ENCODE measurements at places on chromosomes 2 and 18.
A peak's percentile ranks its signal among the peaks of the same experiment; 100 is the strongest.

- DNase-seq = peak; percentile 15
Observed at GRCh38 chr2:142131010-142131669, at the start of gene LRP1B. Gene LRP1B, minus strand, starts transcription at chr2:142131016. Its CDS starts 287 bp downstream, at chr2:142130729.

- DNase-seq = no peak
Observed at GRCh38 chr18:54973046-54973445, 13.8 kb upstream of the CCDC68 start.

DNA sequence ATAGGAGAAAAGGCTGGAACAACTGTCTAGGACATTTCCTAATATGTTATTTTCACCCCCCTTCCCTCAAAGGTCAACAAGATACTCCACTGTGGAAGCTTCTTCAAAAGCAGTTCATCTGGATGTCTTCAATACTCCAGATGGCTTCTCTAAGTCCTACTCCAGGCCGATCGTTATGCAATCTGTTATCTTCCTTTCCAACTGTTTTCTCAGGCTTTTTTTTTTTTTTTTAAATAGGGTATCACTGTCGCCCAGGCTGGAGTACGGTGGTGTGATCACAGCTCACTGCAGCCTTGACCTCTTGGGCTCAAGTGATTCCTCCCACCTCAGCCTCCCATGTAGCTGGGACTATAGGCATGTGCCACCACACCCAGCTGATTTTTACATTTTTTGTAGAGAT is 26.3 kb downstream of the ATP8B1 start:
- peak; percentile 85 for DNase-seq

DNA sequence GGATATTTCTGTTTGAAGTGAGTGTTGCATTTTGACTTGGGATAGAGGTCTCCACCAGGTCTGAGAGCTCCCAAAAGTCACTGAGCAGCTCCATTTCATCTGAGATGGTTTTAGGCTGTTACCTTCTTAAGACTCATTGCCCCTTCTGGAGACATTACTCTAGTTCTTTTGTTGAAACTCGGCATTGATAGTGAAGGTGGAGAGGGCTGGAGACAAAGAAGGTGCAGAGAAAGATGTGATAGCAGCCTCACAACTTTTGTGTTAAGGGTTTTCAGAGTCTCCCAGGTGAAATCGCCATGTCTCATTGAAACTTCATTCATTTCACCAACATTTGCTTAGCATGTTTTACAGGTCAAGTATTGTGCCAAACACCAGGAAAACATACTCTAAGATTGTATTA is 219.6 kb downstream of the INSIG2 start:
- DNase-seq = no peak

- no peak for DNase-seq
Observed at GRCh38 chr2:179470992-179471391, 206.4 kb upstream of the SESTD1 start.

- DNase-seq = no peak
Observed at GRCh38 chr2:36163520-36164254, 191.9 kb upstream of the CRIM1 start.

- no peak for DNase-seq
Observed at GRCh38 chr2:230541934-230542380, 126.0 kb downstream of the SP100 start.

- no peak for DNase-seq
Observed at GRCh38 chr18:10197097-10197496, 257.3 kb upstream of the APCDD1 start.

All from AG10803 (cell line).